ENCODE measurements at places on chromosomes 1 and 21.

- DNase-seq = no peak
Observed at GRCh38 chr21:25831300-25831960, 96.7 kb downstream of the GABPA start.

DNA sequence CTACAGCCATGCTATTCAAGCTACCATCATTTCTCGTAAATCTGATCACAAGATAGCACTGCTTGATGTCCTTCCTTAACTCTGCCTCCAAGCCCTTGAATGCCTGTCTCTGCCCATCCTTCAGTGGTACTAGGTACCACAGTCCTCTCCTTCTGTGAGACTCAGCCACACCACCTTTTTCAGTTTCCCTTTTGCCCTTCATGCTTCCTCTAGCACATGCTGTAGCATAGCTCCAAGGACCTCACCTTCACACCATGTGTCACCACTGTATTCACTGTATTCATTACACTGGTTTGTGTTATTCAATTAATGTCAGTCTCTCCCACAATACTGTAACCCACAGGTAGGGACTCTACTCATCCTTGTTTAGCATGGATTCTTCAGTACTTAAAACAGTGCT, 8.0 kb upstream of the TP53BP2 start:
- DNase-seq = no peak

- peak; percentile 66 for DNase-seq
Observed at GRCh38 chr1:205543351-205544301, 39.2 kb downstream of the CDK18 start.

- no peak for DNase-seq
Observed at GRCh38 chr1:64917328-64917861, 49.0 kb downstream of the JAK1 start.

- DNase-seq = peak; percentile 80
Observed at GRCh38 chr1:112172294-112172882, 182.9 kb upstream of the KCND3 start.

- no peak for DNase-seq
Observed at GRCh38 chr1:168683871-168684270, 45.1 kb downstream of the DPT start.
